Progenitor cell of endocrine pancreas (in vitro differentiated cells): ENCODE measurements at places on chromosomes 5 and 9. TPM values are rescaled to one million over a fixed set of nuclear protein-coding genes. Genes with fewer than 3 reads are reported as not detected.

The IL31RA gene
- 0.17 TPM in 1 of 2 replicates, not detected in the other for total RNA-seq

- no peak for DNase-seq
- peaks cover 2% of the 10 kb centered on the region for H3K36me3 ChIP-seq
- peaks cover 16% of the 10 kb centered on the region for H3K4me1 ChIP-seq
- H3K4me3 ChIP-seq, result no peak overlapping the region
- H3K27me3 ChIP-seq, result no peaks in the 10 kb centered on the region
Measured at GRCh38 chr5:82422751-82423181, 144.6 kb upstream of the RPS23 start.

DNA sequence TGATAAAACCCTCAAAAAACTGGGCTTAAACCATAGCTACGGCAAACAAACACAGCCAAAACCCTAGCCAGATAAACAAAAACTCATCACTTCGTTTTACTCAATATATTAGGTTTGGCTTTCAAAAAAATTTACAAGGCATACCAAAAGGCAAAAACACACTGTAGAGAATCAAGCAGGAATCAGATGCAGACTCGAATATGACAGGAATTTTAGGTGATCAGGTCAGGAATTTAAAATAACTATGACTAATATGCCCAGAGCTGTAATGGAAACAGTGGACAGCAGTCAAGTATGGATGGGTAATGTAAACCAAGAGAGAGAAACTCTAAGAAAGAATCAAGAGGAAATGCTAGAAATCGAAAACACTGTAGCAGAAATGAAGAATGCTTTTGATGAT is 26.5 kb upstream of the DOCK2 start:
- DNase-seq, result no peak
- no peak overlapping the region for H3K27ac ChIP-seq
- H3K4me3 ChIP-seq, result no peak overlapping the region
- no peaks in the 10 kb centered on the region for H3K4me1 ChIP-seq

GRCh38 chr9:12730927-12731326 is 37.7 kb downstream of the TYRP1 start:
- no peaks in the 10 kb centered on the region for H3K27me3 ChIP-seq
- no peaks in the 10 kb centered on the region for H3K4me1 ChIP-seq
- H3K36me3 ChIP-seq, result no peaks in the 10 kb centered on the region

DNA sequence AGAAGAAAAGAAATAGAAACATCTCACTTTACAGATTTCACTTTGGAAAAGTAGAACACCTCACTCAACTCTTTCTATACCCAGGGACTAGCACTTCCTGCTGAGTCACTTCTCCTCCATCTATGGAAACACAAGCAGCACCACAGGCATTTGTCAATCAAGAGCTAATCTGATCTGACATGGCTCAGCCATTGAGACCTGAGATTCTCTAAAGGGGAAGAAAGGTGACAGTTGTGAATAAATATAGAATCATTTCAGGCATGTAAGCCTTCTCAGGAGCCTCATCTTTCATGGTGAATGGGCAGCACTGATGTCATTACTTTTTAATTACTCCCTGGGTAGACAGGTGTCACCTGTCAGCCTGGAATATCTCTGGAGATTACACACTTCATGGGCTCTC is 559.8 kb downstream of the HINT1 start:
- H3K4me1 ChIP-seq, result no peaks in the 10 kb centered on the region
- H3K27me3 ChIP-seq, result no peaks in the 10 kb centered on the region
- no peak for DNase-seq
- no peaks in the 10 kb centered on the region for H3K36me3 ChIP-seq
- no peak overlapping the region for H3K27ac ChIP-seq

DNA sequence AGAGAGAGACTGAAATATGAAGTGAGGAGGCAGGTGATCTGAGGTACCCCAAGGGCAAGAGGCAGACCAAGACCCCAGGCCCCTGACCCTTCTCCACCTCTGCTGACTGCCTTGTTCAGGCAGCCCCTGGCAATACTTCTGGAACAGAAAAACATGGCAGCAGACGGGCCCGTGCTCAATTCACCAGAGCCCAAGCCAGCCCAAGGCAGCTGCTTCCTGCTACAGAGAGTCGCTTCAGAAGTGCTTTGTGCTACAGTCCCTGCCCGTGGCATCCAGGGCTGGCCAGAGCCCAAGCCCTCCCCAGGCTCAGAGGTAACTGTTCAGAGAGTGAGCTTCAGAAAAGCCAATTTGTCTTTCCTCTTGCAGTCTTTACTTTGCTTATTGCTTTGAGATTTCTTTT is 151.4 kb upstream of the FSTL4 start:
- H3K36me3 ChIP-seq, result no peaks in the 10 kb centered on the region
- peaks cover 32% of the 10 kb centered on the region for H3K27me3 ChIP-seq
- DNase-seq, result no peak
- H3K4me1 ChIP-seq, result no peaks in the 10 kb centered on the region
- no peak overlapping the region for H3K27ac ChIP-seq

GRCh38 chr5:123181394-123181801 is 92.4 kb downstream of the PRDM6 start:
- H3K4me1 ChIP-seq, result peaks cover 21% of the 10 kb centered on the region
- H3K36me3 ChIP-seq, result no peaks in the 10 kb centered on the region
- H3K27me3 ChIP-seq, result peaks cover 15% of the 10 kb centered on the region
- H3K4me3 ChIP-seq, result no peak overlapping the region
- no peak overlapping the region for H3K27ac ChIP-seq

GRCh38 chr5:33892620-33893137 is 889 bp upstream of the ADAMTS12 start:
- H3K36me3 ChIP-seq, result no peaks in the 10 kb centered on the region
- H3K27me3 ChIP-seq, result peaks cover 7% of the 10 kb centered on the region
- peak overlapping the region; percentile 89 for H3K27ac ChIP-seq
- DNase-seq, result no peak

GRCh38 chr5:138942861-138943260 is 67.7 kb upstream of the LRRTM2 start:
- no peak overlapping the region for H3K27ac ChIP-seq
- H3K4me1 ChIP-seq, result peaks cover 15% of the 10 kb centered on the region
- H3K27me3 ChIP-seq, result no peaks in the 10 kb centered on the region
- peaks cover 6% of the 10 kb centered on the region for H3K36me3 ChIP-seq
- DNase-seq, result no peak

DNA sequence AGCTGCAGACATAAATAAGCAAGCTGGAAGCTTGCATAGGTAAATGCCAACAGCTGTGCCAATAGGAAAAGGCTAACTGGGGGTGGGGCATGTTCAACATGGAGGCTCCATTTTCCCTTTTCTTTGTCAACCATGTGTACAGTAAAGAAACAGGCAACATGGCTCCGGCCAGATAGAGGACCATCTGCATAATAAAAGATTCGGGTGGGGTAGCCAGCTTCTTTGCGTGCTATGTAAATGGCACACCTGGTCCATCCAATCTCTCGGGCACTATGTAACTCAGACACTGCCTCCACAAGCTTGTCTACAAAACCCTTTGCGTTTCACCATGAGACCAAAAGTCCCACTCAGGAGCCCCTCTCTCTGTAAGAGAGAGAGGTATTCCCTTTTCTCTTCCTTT is 41.7 kb upstream of the DENND4C start:
- no peak overlapping the region for H3K27ac ChIP-seq
- peaks cover 2% of the 10 kb centered on the region for H3K36me3 ChIP-seq
- no peak for DNase-seq
- H3K27me3 ChIP-seq, result no peaks in the 10 kb centered on the region

DNA sequence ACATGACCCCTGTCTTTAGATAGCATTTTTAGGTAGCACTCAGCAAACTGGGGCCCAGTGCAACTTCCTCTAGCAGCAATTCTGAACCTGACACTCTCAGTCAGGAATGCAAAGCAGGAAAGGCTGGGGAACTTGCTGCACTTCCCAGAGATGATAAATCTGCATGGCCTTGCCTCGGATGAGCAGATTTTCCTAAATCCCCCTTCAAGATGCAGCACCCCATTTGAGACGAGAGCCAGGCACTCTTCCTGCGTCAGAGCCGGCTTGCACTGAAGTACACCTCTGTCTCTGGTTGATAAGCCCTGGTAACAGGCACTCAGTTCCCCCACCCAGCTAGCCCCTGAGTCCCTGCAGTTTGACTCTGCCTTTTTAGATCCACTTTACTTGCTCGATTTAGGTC is 296.7 kb upstream of the PANK3 start:
- DNase-seq, result no peak
- H3K4me3 ChIP-seq, result no peak overlapping the region
- H3K36me3 ChIP-seq, result no peaks in the 10 kb centered on the region
- peaks cover 4% of the 10 kb centered on the region for H3K27me3 ChIP-seq
- H3K4me1 ChIP-seq, result peaks cover 32% of the 10 kb centered on the region

The SVEP1 gene
- 0.26 and 0.42 TPM in 2 replicates for total RNA-seq

The SH3RF2 gene
- total RNA-seq, result 16.7 and 17.6 TPM in 2 replicates

DNA sequence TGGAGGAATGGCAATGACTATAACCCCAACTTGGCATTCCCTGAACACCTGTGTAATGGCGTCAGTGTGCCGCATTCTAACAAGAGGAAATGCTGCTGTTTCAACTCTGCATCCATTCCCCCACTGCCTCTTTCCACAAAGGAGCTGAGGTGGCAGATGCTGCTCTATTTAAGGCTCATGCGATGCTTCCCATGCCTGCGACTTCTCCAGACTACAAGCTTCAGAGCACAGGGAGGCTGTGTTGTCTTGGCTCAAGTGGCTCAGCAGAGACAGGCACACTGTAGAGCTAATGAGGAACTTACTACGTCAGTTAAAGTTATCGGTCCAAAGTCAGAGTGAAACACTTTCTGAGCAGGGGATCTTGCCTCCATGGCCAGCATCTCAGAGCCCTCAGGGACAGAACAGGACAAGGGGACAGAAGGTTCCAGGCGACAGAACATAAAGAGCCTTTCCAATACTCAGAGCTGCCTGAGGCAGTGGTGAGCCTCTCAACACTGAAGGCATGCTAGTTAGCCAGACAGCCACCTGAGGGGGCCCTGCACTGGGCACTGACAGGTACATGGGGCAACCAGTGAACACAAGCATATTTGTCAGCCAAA is 21.8 kb downstream of the TNIP1 start:
- no peak overlapping the region for H3K4me3 ChIP-seq
- H3K27ac ChIP-seq, result peak overlapping the region; percentile 77
- H3K4me1 ChIP-seq, result peaks cover 15% of the 10 kb centered on the region
- H3K36me3 ChIP-seq, result peaks cover 21% of the 10 kb centered on the region
- no peaks in the 10 kb centered on the region for H3K27me3 ChIP-seq

DNA sequence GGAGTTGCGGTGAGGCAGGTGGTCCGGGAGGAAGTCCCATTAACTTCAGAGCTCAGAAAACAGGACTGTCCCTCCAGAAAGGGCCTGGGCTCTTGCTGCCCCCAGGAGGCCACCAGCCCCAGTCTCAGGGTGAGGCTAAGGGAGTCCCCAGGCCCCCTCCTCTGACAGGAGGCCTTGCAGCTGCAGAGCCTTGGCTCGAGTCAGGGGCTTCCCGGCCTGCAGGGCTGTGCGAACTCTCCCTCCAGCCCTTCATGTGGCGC is 3.2 kb upstream of the STPG3 start:
- no peak overlapping the region for H3K27ac ChIP-seq
- no peak for DNase-seq
- no peak overlapping the region for H3K4me3 ChIP-seq
- H3K27me3 ChIP-seq, result peaks cover 5% of the 10 kb centered on the region
- H3K36me3 ChIP-seq, result peaks cover 4% of the 10 kb centered on the region

DNA sequence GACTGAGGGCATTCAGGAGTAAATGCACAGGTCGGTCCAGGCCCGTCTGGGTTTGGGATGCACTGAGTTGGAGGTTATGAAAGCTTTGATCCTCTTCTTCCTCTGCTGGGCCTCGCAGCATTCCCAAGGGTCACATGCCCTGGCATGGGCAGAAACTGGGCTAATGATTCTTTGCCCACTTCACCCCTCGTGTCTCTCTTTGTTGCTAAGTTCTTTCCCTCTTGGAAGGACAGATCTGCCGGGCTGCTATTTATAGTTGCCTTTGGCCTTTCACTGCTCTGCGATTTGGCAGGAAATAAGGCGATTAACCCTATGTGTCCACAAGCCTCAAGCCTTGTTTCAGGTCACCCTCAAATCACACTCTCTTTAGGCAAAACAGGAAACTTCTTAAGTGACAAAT is 66.9 kb downstream of the ENTREP1 start:
- H3K4me3 ChIP-seq, result no peak overlapping the region
- DNase-seq, result no peak
- no peaks in the 10 kb centered on the region for H3K4me1 ChIP-seq
- H3K36me3 ChIP-seq, result no peaks in the 10 kb centered on the region

The NUTM2F gene
- 0.16 TPM in 1 of 2 replicates, not detected in the other for total RNA-seq

The PAEP gene
- total RNA-seq, result not detected in 2 replicates

DNA sequence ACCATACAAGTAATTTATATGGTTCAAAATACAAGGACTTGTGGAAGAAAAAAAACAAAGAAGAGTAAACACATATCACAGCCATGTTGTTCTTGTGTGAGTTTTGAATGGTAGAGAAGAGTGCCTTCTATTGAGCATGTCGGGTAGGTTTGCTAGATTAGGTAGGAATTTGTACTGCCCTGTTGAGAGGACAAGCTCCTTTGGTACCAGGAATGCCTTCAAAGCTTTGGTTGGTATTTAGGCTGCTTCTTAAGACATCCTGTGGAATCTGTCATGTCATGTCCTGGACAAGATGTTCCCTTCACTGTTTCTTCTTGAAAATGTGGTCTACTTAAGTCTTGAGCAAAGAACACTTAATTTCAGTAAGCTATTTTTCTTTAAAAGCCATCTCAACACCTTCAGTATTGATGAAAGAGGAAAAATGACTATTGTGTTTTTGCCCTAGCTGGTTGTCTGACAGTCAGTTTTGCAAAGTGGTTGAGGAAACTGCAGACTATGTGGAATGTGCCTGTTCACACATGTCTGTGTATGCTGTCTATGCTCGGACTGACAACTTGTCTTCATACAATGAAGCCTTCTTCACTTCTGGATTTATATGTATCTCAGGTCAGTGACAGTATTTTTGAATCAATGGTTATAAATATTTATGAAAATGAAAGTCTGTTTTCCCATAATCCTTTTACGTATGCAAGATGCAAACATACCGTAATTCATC is 296.9 kb downstream of the ADGRV1 start:
- H3K27me3 ChIP-seq, result no peaks in the 10 kb centered on the region
- no peak for DNase-seq
- H3K36me3 ChIP-seq, result no peaks in the 10 kb centered on the region
- no peak overlapping the region for H3K27ac ChIP-seq
- no peaks in the 10 kb centered on the region for H3K4me1 ChIP-seq

- H3K36me3 ChIP-seq, result peaks cover 5% of the 10 kb centered on the region
- peaks cover 21% of the 10 kb centered on the region for H3K4me1 ChIP-seq
Measured at GRCh38 chr5:177304392-177305119, 957 bp downstream of the PRELID1 start.

DNA sequence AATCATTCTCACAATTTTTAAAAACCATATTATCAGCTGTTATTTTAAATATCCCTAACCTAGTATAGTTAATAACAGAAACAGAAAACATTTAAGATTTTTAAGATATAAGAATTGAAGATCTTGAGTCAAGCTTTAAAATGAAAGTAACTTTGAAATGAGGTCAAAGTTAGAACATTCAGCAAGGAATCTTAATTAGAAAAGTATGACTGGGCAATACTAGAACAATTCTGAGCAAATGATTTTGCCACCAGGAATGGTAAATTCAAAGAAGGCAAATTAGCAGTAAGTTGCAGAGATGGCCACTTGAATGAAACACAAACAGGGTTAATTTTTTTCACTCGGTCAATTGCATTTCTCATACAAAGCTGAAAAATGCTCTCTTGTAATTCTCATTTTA is 117.9 kb downstream of the NXNL2 start:
- no peaks in the 10 kb centered on the region for H3K4me1 ChIP-seq
- peaks cover 3% of the 10 kb centered on the region for H3K27me3 ChIP-seq
- no peaks in the 10 kb centered on the region for H3K36me3 ChIP-seq
- no peak overlapping the region for H3K27ac ChIP-seq
